ENCODE measurements at places on chromosomes 13 and 19. TPM values are rescaled to one million over a fixed set of nuclear protein-coding genes. Genes with fewer than 3 reads are reported as not detected.

DNA sequence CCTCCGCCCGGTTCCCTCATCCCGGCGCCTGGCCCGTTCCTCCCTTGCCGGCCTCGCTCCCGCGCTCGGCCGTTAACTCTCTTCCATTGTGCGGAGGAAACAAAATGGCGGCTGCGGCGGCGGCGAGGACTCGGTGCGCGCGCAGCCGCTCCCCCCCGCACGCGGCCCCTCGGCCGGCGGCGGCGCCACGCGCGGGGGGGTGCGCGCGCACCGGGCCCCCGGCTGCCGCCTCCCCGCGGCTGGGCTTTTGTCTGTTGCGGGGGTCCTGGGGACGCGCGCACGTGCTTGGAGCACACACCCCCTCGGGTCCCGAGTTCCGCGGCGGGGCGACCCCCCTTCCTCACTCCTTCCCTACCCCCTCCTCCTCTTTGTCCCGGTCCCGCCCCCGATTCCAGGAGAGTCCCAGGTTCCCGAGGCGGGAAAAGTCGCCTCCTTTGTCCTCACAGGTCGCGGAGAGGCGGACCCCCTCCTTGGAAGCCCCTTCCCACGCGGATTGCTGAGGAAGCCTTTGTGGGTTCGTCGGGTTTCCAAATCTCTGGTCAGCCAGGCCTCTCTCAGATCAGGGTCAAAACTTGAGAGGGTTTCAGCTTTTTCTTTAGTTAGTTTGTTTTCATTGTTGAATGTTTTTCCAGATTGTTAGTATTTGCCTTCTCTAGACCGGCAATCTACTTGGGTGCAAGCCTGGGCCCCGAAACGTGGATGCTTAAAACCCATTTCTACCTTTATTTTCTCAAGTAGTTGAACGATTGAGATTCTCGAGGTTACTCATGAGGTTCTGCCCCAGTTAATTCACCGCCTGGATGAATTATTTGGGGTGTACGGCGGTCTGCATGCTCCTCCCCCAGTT, 687 bp downstream of the ILF3 start:
- peak; percentile 52 for DNase-seq

- DNase-seq = no peak
These were observed 20.4 kb upstream of the TNFSF14 start for GRCh38 chr19:6690160-6690885.

- no peak for DNase-seq
These were observed 18.9 kb upstream of the EPHX3 start for GRCh38 chr19:15251010-15251748.

The ZNF154 gene
- 0.67 TPM for total RNA-seq

The SMIM44 gene
- total RNA-seq = 4.3 TPM

- DNase-seq = no peak
These were observed 1.1 kb downstream of the VSTM1 start for GRCh38 chr19:54062643-54063042.

DNA sequence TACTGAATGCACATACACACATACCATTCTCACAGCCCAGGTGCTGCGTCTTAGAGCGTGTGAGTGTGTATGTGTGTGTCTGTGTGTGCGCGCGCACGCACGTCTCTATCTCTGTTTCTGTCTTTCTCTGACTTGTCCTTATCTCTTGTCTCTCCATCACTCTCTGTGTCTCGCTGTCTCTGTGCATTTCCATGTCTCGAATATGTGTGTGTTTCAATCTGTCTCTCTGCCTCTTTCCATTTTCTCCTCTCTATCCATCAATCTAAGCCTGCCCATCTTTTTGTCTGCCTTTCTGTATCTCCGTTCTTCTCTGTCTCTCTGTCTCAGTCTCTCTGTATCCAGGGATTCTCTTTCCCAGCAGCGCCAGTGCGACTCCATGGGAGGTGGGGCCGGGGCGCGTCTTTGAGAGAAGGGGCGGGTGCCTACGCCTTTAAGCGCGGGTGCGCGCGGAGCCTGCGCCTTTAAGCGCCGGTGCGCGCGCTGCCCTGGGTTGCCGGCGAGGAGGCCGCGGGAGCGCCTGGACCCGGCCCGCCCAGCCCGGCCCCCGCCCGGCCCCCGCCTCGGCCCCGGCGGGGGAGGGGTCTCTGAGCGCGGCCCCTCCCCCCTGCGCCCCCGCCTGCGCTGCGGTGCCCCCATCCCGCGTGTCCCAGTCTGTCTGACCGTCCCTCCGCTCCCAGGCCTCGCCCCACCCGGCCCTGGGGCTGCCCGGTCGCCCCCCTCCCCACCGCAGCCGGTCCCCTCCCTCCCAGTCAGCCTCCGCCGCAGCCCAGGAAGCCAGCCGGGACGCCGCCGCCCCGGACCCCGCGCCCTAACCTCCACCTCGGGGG, at the start of gene LRFN3:
Gene LRFN3 (plus strand): TSS at position 464 of the 827 bp plus-strand sequence. CDS start 3,052 bp downstream, outside the sequence.
- DNase-seq = peak; percentile 83
